ENCODE measurements at places on chromosomes 7 and 10.

GRCh38 chr7:84083846-84084245 lies 110.7 kb downstream of the SEMA3A start:
- no peak for DNase-seq

- DNase-seq = no peak
These were observed 73.7 kb downstream of the NKX6-2 start for GRCh38 chr10:132712291-132712690.

DNA sequence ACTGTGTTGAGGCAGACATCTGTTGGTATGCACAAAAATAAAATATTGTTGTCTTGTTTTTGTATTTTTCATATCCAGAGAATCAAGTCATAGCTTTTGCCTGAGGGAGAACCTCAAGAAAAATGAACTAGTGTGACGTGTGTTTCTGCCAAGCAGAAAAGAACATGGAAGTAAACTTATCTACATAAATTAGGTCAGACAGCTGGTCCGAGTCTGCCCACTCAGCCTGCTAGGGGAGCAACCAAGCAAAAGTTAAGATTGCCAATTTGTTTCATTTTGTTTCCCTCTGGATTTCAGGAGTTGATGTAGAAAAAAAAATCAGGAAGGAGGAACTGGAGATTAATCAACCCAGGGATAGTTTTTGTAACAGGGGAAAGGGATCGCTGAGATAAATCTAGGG lies 572.4 kb upstream of the LRRTM3 start:
- DNase-seq = no peak

DNA sequence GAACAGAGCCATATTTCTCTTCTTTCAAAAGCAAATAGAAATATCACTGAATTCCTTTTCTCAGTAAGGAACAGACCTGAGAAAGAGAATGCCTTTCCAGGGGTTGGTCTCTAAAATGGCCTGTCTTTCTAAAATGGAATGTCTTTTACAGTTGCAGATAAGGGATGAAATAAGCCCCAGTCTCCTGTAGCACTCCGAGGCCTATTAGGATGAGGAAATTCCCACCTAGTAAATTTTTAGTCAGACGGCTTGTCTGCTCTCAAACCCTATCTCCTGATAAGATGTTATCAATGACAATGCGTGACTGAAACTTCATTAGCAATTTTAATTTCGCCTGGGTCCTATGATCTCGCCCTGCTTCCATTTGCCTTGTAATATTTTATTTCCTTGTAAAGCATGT lies 2.9 kb upstream of the EFCAB10 start:
- DNase-seq = no peak

- no peak for DNase-seq
These were observed 52.3 kb upstream of the CYP2C18 start for GRCh38 chr10:94631077-94631875.

GRCh38 chr10:62817121-62817765 lies 1.1 kb upstream of the EGR2 start:
- DNase-seq = peak; percentile 78

- no peak for DNase-seq
These were observed 51.3 kb upstream of the STEAP4 start for GRCh38 chr7:88357781-88358525.

GRCh38 chr7:135704698-135705097 lies 23.3 kb downstream of the SLC13A4 start:
- no peak for DNase-seq

DNA sequence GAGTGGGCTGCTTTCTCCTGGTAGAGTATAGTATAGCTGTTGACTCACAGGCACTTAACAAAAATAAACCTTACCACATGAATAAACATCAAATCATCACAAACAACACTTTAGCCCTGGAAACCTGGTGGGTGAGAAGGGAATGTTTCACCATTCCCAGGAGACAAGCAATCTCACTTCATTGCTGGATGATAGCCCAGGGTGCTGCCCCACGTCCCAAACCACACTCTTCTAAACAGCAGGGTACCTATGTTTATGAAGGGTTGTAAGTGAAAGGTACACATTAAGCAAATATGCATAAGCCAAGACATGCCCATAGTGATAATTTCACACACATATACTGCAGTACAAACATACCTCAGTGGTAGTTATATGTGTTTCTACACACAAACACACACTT lies 276.2 kb downstream of the FGFR2 start:
- DNase-seq = no peak

DNA sequence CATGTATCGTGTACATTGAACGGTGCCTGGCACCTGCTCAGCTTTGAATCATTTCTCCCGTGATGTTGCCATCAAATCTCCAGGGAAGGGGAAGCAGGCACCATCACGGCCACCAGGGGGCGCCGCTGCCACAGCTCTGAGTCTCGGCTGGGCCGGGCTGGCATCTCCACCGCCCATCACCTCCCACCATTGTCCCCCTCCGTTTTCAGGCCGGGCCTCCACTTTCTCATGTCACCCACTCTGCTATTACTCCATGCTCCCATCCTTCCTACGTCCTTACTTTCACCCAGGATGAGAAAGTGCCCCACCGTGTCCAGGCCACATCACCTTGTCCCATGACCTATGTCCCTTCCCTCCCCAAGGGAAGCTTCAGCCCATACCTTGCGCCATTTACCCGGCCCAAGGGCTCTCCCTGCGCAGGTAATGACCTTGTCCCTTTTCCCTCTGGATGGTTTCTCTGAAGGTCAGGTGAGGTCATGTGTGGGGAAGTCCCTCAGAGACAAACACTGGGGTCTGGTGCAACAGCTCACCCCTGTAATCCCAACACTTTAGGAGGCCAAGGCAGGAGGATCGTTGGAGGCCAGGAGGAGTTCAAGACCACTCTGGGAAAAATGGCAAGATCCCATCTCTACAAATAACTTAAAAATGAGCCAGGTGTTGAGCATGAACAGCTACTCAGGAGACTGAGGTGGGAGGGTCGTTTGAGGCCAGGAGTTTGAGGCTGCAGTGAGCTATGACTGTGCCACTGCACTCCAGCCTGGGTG lies 31.8 kb upstream of the OCM2 start:
- DNase-seq = peak; percentile 92

GRCh38 chr10:33780961-33781360 lies 446.5 kb upstream of the NRP1 start:
- DNase-seq = no peak

GRCh38 chr10:116121640-116122525 lies 151.1 kb downstream of the GFRA1 start:
- DNase-seq = no peak

DNA sequence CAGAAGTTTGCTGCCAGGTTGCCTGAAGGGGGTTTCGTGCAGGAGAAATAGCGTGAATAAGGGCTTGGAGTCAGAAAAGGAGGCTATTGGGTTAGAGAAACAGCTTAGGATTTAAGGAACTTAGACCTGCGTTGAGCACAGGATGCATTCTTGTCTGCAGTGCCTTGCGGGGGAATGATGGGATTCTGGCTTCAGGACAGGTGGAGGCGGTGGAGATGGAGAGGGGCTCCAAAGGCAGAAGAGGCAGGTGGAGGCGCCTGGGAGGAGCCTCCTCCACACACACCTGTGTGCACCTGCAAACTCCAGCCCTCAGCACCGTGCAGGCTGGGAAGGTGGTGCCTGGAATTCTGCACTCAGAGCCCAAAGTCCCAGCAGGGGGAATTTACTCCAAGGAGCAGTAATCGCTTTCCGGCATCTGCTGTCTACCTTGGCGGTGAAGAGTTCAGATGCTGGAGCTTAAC lies 1.8 kb downstream of the CLIP2 start:
- no peak for DNase-seq

DNA sequence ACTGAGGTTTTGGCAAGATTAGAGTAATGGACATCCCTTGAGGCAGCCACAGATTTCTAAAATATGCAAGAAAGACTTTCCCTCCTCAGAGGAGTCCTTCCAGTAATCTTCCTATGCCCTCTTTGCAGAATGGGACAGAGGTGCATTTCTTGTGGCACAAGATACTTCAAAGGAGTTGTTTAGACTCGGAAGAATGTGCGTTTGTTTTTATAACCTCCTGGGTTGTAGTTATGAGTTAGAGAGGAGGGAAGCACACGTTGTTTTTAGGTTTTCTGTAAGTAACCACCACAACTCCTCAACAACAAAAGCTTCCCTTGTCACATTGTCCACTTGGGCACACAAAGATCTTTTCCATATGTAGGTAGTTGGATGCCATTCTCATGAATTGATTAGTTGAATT lies 78.1 kb upstream of the GLI3 start:
- no peak for DNase-seq

DNA sequence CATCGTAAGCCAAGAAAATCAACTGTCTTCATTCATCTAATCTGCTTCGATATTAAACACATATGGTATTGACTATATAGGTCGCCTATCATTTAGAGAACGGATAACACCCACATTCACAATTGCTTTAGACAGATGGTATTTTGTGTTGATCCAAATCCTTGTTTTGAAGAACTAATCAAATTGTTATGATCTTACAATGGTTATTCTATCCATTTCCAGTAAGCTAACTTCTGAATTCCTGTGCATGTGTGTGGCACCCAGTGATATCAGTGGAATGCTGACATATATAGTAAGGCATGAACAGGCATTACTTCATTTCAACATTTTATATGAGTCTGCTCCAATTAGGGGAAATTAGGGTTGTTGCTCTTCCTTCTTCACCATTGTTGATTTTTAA lies 98.8 kb downstream of the SEMA3E start:
- no peak for DNase-seq

GRCh38 chr7:157932498-157933218 lies 595.9 kb downstream of the DNAJB6 start:
- no peak for DNase-seq

GRCh38 chr7:37987732-37988131 lies 67.3 kb downstream of the EPDR1 start:
- DNase-seq = no peak

DNA sequence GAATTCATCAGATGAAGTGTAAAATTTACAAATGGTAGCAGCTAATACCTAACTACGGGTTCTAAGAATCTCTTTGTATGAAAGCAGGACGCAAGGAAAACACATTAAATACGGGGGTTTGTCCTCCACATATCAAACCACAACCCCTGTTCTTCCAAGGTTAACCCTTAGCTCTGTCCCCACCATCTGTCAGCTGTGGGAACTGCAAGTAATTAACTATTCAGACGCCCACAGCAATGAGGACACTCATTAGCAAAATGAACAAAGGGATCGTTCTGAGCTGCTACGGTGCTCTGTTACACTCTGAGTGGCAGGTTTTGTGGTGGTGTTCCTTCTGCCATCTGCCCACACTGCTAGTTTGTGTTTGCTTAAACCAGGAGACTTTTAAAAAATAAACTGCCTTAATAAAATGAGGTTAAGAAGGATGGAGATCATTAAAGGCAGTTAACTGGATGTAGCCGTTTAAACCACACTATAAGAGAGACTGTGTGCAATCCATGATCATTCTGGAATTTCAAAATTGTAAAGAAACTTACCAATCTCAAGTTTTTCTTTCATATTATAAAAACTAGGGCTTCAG lies 51.4 kb downstream of the C10orf67 start:
- DNase-seq = no peak
